ENCODE measurements at places on chromosomes 12 and 14.
A peak's percentile ranks its signal among the peaks of the same experiment; 100 is the strongest.

DNA sequence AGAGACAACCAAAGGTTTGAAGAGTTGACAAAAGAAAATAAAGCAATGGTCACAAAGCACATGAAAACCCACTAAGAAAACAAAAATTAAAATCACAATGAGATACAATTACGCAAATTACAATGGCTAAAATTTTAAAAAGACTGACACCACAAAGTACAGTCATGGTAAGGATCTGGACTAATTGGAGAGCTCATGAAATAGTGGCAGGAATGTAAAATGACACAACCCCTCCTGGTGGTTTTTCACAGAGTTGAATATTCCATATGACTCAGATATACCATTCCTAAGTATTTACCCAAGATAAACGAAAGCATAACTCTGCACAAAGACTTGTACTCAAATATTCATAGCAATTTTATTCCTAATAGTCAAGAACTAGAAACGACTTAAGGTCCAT is 65.9 kb downstream of the NOVA1 start:
- DNase-seq = no peak

DNA sequence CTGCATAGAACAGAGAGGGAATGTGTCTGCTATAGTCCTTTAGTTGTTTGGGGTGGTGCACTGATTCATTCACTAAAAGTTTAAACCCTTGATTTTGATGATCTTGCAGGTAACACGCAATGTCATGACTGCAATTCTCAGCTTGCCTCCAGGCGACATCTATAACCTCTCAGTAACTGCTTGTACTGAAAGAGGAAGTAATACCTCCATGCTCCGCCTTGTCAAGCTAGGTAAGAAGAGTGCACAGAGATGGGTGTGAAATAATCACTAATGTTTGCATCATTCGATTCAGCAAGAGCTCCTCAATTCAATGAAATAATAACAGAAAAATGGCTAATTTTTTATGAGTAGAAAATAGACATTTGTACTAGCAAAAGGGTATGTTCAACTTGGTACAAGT is 203.7 kb downstream of the PTPRO start:
- DNase-seq = no peak

DNA sequence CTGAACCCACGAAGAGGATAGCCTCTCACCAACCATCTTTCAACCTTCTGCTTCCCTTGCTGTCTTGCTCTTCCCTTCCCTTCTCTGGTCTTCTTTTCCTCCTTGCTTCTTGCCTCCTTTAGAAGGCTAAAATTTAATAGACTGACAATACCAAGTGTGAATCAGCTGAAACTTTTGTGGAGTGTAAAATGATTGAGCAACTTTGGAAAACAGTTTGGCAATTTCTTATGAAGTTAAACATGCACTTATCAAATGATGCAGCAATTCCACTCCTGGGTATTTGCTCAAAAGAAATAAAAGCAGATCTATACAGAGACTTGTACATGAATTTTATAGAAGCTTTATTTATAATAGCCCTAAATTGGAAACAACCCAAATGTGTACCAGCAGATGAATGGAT is 3.3 kb upstream of the KRT86 start:
- DNase-seq = no peak

GRCh38 chr14:104130974-104131651 is 7.3 kb upstream of the KIF26A start:
- DNase-seq = peak; percentile 72

GRCh38 chr14:69055999-69056788 is 77.1 kb upstream of the ACTN1 start:
- DNase-seq = peak; percentile 82

- DNase-seq = no peak
Measured at GRCh38 chr12:100962086-100962712, 167.6 kb downstream of the ANO4 start.

- no peak for DNase-seq
Measured at GRCh38 chr12:12127304-12127703, 56.6 kb downstream of the BCL2L14 start.

DNA sequence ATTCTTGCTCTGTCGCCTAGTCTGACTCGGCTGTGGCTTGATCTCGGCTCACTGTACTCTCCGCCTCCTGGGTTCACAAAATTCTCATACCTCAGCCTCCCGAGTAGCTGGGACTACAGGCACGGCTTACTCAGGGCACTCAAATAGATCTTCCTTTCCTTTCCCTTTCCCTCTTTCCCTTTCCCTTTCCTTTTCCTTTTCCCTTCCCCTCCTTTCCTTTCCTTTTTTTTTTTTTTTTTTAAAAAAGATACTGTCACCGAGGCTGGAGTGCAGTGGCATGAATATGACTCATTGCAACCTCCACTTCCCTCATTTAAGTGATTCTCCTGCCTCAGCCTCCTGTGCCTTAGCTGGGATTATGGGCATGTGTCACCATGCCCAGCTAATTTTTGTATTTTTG is 86.0 kb downstream of the AEBP2 start:
- no peak for DNase-seq

DNA sequence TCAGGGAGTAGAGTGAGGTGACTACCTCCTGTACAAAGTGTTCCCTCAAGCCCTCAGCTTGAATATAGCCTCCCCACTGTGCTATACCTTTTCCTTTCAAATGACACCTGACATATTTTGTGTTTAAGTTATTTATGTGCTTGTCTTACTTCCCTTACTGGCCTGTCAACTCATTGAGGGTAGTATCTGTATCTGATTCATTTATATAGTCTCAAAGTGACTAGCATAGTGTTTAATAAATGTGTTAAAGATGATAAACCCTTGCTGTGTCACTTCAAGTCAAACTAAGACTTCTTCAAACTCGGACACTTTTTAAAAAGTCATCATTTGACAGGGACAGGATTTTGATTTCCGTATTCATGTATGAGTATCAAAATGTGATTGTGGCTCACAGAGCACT is 52.1 kb downstream of the APAF1 start:
- DNase-seq = no peak

GRCh38 chr12:75366629-75367028 is 24.3 kb upstream of the GLIPR1L2 start:
- no peak for DNase-seq

- peak; percentile 24 for DNase-seq
Measured at GRCh38 chr12:1115484-1116231, 124.6 kb downstream of the ERC1 start.

GRCh38 chr14:32434180-32434579 is 105.1 kb downstream of the AKAP6 start:
- no peak for DNase-seq

DNA sequence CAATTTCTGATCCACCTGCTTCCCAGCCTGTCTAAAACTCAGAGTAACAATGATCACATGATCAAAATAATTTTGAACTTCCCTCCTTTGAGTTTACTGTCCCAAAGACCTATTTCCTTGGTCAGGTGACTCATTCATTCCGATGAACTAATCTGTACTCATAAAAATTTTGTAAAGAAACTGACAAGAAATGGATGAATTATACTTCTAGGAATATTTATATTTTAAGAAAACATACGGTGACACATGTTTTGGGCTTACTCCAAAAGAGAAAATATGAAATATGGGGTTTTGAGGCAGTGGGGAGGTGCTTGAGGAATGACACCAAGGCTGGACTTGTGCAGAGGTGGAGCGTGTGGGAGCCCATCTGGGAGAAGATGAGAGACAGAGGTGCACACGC is 42.0 kb downstream of the GUCY2C start:
- no peak for DNase-seq

DNA sequence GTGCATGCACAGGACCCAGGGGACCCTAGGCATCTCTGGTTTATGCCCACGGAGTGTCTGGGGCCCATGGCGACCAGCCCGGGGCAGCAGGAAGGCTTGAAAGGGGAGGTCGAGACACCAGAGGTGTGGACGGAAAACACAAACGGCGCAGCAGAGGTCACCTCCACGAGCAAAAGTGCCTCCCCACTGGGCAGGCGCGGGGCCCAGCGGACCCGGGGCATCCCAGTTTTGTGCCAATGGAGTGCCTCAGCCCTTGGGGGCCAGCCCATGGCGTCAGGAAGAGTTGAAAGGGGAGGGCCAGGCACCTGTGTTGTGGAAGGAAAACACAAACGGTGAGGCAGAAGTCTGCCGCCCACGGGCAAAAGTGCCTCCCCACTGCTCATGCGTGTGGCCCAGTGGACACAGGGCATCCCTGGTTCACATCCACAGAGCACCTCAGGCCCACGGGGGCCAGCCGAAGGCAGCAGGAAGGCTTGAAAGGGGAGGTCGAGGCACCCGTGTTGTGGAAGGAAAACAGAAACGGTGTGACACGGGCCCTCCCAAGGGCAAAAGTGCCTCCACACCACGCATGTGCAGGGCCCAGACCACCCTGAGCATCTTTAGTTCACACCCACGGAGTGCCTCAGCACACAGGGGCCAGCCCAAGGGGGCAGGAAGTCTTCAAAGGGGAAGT is 378.8 kb downstream of the ALG10 start:
- no peak for DNase-seq

GRCh38 chr14:93727917-93728650 is 60.2 kb downstream of the PRIMA1 start:
- no peak for DNase-seq

DNA sequence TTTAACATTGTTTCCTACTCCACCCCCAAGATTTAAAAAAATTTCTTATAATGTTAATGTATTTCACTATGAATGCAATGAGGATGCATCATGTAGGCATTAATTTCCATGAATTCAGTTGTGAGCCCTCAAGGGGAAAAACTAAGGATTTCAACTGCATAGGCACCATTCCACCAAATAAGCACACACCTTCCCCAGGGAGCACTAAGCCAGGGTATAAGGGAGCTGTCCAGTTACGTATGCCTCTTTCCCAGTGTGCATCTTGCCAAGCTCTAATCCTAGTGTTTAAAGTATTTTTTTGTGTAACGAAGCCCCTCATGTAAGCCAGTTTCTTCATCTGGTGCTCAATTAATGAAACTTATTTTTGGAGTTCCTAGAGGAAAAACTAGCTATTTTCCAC is 6.6 kb downstream of the FERMT2 start:
- DNase-seq = no peak
